ENCODE measurements at places on chromosomes 1 and 21.

GRCh38 chr1:153533689-153534201, 2.0 kb downstream of the S100A6 start:
- no peak for DNase-seq

GRCh38 chr1:156664046-156664766, 13.0 kb downstream of the NES start:
- no peak for DNase-seq

DNA sequence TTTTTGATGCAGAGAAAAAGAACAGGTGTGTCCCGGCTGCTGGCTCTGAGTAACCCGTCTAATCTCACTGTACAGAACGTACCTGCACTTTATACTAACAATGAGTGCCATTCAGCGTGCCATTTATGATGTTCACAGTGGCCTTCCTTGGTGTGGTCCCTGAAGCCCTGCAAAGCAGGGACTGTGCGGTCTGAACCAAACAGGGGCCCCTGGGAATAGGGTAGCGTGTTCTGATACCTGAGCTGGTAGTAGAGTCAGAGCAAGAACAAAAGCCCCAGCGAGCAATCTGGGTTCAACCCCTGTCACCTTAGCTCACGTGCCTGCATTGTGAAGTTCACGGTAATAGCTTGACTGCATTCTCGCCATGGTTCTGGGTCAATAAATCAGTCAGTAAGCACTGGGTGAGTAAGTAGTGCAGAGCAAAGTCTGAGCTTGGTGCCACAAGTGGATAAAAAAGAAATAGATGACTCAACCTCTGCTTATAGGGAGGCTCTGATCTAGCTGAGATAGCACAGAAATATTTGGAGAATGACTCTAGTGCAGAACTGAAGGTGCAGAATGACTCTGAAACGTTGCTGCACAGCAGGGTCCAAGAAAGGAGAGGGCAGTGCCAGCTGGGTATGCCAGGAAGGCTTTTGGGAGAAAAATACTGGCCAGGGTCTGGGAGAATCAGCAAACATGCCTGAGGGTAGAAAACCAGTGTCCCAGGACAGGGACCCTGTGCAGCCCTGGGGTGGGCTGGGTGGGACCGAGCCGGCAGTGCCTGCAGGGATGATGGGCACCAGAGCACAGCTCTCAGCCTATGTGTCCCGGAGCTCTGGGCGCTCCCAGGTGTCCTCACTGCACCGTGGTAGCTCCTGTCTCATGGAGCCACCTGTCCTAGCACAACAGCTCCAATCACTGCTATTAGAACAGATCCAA, 125.9 kb downstream of the RHOU start:
- DNase-seq = no peak

GRCh38 chr1:202112859-202113689, 9.6 kb upstream of the GPR37L1 start:
- DNase-seq = no peak

All from natural killer cell (primary cell).